Progenitor cell of endocrine pancreas (in vitro differentiated cells): ENCODE measurements at places on chromosomes 1 and 21.
A peak's percentile ranks its signal among the peaks of the same experiment; 100 is the strongest.

DNA sequence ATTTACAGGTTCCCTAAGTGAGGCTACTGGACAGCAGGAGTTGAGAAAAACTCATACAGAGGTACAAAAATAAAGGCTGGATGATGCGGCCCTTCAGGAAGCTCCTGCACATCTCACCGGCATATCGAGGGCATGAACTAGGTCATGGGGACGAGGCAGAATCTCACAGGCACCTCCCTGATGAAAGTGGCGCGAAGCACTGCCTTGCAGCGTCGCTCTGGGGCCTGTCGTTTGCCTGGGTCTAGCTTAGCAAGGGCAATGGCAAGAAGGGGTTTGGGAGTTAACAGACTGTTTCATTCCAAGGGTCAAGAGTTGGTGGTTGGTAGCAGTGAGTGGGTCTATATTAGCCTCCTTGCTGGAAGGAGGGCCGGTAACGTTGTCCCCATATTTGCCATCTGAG is 103.5 kb upstream of the IRF2BP2 start:
- H3K4me1 ChIP-seq: peaks cover 59% of the 10 kb centered on the region
- H3K27ac ChIP-seq: no peak overlapping the region
- H3K36me3 ChIP-seq: no peaks in the 10 kb centered on the region
- no peaks in the 10 kb centered on the region for H3K27me3 ChIP-seq

DNA sequence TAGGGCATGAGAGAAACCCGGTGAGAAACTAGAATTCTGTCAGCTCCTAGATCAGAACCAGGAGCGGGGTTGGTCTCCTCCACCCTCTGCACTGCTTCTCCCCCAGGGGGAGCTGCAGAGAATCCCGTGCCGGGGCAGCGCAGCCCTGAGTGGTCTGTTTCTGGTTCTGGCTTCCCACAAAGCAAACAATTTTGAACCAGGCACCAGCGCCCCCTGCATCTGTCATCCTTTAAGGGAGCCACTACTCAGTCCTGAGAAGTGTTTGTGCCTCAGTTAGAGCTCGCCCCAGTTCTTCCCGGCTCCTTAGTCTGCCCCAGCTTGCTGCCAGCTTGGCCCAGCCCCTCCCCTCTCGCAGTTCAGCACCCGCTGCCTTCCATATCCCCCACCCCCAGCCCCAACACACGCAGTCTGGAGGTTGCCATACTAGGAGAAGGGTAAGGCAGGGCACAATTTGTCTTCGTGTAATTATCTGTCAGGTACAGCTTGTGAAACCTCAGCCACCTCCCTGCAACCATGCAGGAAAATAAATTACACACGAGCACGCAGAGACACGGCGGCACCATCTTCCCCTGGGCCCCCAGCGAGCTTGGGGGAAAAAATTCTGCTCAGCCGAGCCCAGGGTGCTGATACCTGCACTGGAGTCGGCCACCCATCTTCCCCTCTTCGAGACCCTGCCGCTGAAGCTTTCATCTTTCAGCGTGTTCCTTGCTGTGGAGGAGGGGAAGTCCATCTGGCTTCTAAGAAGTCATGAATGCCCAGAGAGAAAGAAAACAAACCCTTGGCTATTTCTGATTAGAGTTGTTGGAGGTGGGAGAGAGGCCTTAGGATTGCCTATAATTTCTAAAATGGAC is 62.6 kb upstream of the CD1D start:
- H3K27me3 ChIP-seq: peaks cover 43% of the 10 kb centered on the region
- H3K36me3 ChIP-seq: no peaks in the 10 kb centered on the region
- peak; percentile 34 for DNase-seq
- peak overlapping the region; percentile 52 for H3K4me3 ChIP-seq
- no peak overlapping the region for H3K27ac ChIP-seq

GRCh38 chr21:38861989-38862683 is 56.4 kb downstream of the ETS2 start:
- H3K36me3 ChIP-seq: no peaks in the 10 kb centered on the region
- peaks cover 9% of the 10 kb centered on the region for H3K4me1 ChIP-seq
- H3K4me3 ChIP-seq: no peak overlapping the region
- H3K27me3 ChIP-seq: peaks cover 8% of the 10 kb centered on the region
- no peak for DNase-seq

GRCh38 chr21:41808094-41808493 is 41.2 kb upstream of the RIPK4 start:
- no peak overlapping the region for H3K4me3 ChIP-seq
- H3K27ac ChIP-seq: no peak overlapping the region
- no peaks in the 10 kb centered on the region for H3K4me1 ChIP-seq

DNA sequence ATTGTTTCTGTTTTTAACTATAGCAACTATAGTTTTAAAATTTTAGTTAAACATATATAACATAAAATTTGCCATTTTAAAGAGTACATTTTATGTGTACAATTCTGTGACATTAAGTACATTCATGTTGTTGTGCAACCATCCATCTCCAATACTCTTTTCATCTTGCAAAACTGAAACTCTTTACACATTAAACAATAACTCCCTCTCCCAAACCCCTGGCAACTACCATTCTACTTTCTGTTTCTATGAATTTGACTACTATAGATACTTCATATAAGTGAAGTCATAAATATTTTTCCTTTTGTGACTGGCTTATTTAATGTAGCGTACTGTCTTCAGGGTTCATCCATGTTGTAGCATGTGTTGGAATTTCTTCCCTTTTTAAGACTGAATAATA is 25.9 kb downstream of the PCBP3 start:
- no peaks in the 10 kb centered on the region for H3K27me3 ChIP-seq
- peaks cover 1% of the 10 kb centered on the region for H3K36me3 ChIP-seq
- no peaks in the 10 kb centered on the region for H3K4me1 ChIP-seq
- DNase-seq: no peak

DNA sequence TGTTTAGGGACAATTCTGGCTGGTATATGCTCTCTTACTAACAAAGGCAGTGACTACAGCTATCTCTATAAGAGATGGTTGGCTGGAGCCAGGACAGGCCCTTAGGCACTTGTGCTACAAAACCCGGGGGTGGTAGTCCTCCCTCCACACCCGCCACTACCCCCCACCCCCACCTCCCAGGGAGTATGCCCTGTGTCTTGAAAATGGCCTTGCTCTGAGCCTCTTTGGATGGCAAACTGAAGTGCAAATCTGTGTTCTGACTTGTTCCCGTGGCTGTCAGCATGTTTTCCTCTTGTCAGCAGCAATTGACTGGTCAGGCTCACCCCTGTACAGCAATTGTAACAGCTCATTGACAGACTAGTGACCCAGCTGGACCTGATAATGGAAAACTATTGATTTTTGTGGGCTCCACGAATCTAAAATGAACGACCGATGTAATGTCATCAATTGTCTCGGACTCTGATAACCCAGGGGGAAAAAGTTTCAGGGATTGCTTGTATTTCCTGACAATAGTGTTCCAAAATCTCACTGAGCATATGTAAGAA is 139.4 kb upstream of the BARHL2 start:
- peaks cover 20% of the 10 kb centered on the region for H3K27me3 ChIP-seq
- no peak overlapping the region for H3K4me3 ChIP-seq
- H3K4me1 ChIP-seq: peaks cover 13% of the 10 kb centered on the region
- DNase-seq: no peak
- no peaks in the 10 kb centered on the region for H3K36me3 ChIP-seq

DNA sequence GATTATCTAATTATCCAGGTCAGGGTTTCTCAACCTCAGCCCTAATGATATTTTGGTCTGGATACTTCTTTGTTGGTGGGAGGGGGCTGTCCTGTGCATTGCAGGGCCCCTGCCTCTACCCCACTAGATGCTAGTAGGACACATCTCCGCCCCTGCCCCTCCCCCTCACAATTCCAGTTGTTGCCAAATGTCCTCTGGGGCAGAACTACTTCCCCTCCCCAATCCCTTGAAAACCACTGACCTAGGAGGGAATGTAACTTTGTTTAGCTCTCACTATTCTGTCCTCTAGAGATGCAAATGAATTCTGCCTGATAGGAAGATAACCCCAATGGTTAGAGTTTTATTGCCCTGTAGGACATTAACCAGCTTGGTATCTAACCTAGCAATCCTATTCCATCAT is 8.1 kb downstream of the CACNA1S start:
- no peak for DNase-seq
- no peak overlapping the region for H3K27ac ChIP-seq
- H3K4me1 ChIP-seq: no peaks in the 10 kb centered on the region
- peaks cover 2% of the 10 kb centered on the region for H3K27me3 ChIP-seq

DNA sequence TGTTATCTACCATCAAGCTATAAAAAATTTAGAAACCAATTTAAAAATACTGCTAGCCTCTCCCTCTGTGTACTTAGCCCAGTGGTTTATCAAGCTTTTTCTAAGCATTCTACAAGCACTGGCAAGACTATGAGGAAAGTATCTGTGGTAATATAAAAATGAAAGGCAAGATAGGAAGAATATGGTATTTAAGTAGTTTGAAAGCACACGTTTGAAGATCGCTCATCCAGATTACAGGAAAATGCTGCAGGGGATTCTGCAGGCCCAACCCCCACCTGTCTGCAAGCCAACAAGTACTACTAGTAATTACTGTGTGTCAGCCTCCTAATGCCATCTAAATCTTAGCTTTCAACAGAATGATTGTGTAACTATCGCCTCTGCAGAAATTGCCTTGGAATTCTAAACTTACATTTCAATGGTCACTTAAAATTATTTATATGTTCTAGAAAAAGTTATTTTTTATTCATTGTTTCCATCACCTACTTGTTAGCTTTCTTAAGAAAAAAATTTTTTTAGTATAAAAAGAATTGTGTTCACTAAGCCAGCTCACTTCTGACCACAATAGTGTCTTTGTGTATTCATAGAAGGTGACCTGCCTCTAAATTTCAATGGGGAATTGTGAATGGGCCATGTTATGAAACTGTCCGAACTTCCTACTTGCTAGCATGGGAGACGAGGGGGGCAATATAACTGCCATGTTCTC is 8.5 kb downstream of the ERRFI1 start:
- H3K27me3 ChIP-seq: no peaks in the 10 kb centered on the region
- peak overlapping the region; percentile 92 for H3K27ac ChIP-seq
- H3K4me1 ChIP-seq: peaks cover 69% of the 10 kb centered on the region
- H3K36me3 ChIP-seq: peaks cover 16% of the 10 kb centered on the region

GRCh38 chr1:175895966-175896365 is 152.6 kb upstream of the TNR start:
- H3K27ac ChIP-seq: no peak overlapping the region
- no peaks in the 10 kb centered on the region for H3K4me1 ChIP-seq
- H3K4me3 ChIP-seq: no peak overlapping the region
- no peak for DNase-seq
- no peaks in the 10 kb centered on the region for H3K27me3 ChIP-seq

GRCh38 chr1:91073299-91073698 is 51.5 kb upstream of the ZNF644 start:
- no peak overlapping the region for H3K4me3 ChIP-seq
- H3K27me3 ChIP-seq: peaks cover 5% of the 10 kb centered on the region
- H3K36me3 ChIP-seq: no peaks in the 10 kb centered on the region
- H3K4me1 ChIP-seq: peaks cover 6% of the 10 kb centered on the region
- DNase-seq: no peak

- no peaks in the 10 kb centered on the region for H3K36me3 ChIP-seq
- H3K27me3 ChIP-seq: no peaks in the 10 kb centered on the region
- peak; percentile 45 for DNase-seq
- no peak overlapping the region for H3K27ac ChIP-seq
Measured at GRCh38 chr1:107430540-107431228, 289.8 kb downstream of the NTNG1 start.

DNA sequence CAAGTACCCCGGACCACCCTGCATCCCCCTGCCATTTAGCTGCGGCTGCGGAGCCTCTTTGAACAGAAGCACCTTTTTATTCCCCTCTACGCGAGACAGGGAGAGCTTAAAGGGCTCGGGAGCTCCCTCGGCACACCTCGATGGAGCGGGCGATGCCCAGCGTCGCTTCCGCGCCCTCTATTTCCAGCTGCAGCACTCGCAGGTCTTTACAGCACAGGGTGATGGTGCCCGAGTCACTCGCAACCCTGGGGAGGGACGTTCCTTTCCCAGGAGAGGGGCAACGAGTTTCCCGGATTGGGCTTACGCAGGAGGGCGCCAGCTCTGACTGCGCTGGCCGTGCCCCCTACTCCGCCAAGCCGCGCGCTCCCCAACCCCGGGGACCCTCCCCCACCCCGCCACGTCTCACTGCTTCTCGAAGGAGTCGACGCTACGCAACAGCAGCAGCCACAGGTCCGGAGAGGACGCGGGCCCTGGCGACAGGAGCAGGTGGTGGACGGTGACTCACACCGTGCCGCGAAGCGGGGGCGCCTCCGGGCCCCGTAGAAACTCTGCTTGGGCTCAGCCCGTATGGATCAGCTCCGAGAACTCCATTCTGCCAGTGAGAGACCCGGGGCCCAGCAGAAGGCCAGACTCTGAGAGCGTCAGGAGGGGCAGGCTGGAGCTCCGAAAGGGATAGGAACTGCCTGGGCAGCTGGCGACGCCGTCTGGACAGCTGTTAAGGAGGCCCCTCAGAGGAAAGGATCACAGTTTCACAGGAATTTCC is 5.8 kb upstream of the FAM167B start:
- H3K27me3 ChIP-seq: no peaks in the 10 kb centered on the region
- DNase-seq: peak; percentile 39
- peak overlapping the region; percentile 93 for H3K27ac ChIP-seq
- H3K36me3 ChIP-seq: peaks cover under 1% of the 10 kb centered on the region
- H3K4me1 ChIP-seq: peaks cover 12% of the 10 kb centered on the region

DNA sequence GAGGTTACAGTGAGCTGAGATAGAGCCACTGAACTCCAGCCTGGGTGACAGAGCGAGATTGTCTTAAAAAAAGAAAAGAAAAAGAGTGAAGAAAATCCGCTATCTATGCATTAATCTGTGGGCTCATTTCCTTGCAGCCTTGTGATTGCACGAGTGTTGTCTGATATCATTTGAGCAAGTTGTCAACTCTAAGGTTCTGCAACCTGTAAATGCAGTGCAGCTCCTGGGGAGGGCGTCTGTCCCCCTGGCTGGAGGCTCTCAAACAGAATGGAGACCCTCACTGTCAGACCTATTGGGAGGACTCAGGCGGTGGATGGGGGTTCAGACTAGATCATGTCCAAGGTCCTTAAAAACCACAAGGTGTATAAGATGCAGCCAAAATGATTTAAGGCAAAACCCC is 6.2 kb downstream of the CORT start:
- H3K36me3 ChIP-seq: peaks cover 8% of the 10 kb centered on the region
- peaks cover 2% of the 10 kb centered on the region for H3K27me3 ChIP-seq
- no peaks in the 10 kb centered on the region for H3K4me1 ChIP-seq
- H3K4me3 ChIP-seq: no peak overlapping the region
- no peak overlapping the region for H3K27ac ChIP-seq

- no peak overlapping the region for H3K27ac ChIP-seq
- DNase-seq: no peak
- no peak overlapping the region for H3K4me3 ChIP-seq
- H3K4me1 ChIP-seq: no peaks in the 10 kb centered on the region
- H3K36me3 ChIP-seq: no peaks in the 10 kb centered on the region
Measured at GRCh38 chr1:17141441-17142197, 22.4 kb upstream of the PADI2 start.

DNA sequence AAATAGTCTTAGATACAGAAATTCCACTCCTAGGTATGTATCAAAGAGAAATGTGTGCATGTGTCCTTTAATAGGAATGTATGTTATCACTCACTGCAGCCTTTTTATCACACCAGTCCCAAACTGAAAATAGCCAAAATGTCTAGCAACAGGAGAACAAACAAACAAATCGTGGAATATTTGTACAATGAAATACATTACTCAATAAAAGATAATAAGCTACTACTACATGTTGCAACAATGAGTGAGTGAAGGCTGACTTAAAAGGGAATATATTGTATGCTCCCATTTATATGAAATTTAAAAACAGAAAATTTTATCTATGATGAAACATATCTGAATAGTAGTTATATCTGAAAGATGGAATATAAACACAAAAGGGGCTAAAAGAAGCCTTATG is 212.1 kb upstream of the PLD5 start:
- no peaks in the 10 kb centered on the region for H3K27me3 ChIP-seq
- peaks cover 2% of the 10 kb centered on the region for H3K36me3 ChIP-seq
- no peak overlapping the region for H3K27ac ChIP-seq
- no peak for DNase-seq

GRCh38 chr1:226133504-226134123 is 52.9 kb downstream of the ACBD3 start:
- peak overlapping the region; percentile 44 for H3K27ac ChIP-seq
- H3K4me1 ChIP-seq: peaks cover 14% of the 10 kb centered on the region
- H3K4me3 ChIP-seq: no peak overlapping the region
- no peak for DNase-seq
- H3K27me3 ChIP-seq: no peaks in the 10 kb centered on the region
